ENCODE measurements at places on chromosomes 3 and 15.
A peak's percentile ranks its signal among the peaks of the same experiment; 100 is the strongest.

- peak; percentile 53 for DNase-seq
Observed at GRCh38 chr3:67384760-67385397, 269.5 kb downstream of the SUCLG2 start.

- peak; percentile 56 for DNase-seq
Observed at GRCh38 chr3:39126532-39127071, 19.1 kb downstream of the TTC21A start.

- no peak for DNase-seq
Observed at GRCh38 chr15:80403712-80404056, 498 bp upstream of the ARNT2 start.

DNA sequence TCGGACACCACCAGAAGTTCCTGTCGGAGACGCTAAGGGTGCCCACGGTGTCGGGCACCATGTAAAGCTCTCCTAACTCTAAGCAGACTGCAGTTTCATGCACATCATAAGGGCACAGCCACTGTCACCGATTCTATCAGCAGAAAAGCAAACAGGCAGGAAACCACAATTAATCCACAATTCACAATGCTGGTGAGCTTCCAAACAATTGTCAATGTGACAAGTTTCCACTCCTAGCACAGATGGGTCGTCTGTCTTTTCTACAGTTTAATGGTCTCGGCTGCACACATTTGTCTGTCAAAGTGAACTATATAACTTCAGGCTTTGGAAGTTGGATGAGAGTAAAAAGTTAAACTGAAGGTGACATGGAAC lies 8.8 kb upstream of the OCA2 start:
- no peak for DNase-seq

DNA sequence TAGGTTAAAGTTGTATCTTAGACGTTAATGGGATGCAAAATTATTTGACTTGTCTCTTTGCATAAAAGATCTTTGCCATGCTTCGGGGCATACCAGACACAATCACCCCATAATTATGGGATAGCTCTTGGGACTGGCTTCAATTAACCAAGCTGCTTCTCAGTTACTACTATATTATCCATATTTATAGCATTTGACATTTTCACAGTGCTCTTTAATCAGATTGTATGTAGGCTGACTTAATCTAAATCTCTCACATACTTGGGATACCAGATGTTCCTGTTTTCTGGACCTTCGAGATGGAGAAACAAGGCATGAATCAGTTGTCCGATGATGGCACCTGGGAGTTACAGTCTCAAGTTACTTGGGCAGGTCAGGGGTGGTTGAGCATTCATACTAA lies 27.2 kb upstream of the ABHD17C start:
- no peak for DNase-seq

DNA sequence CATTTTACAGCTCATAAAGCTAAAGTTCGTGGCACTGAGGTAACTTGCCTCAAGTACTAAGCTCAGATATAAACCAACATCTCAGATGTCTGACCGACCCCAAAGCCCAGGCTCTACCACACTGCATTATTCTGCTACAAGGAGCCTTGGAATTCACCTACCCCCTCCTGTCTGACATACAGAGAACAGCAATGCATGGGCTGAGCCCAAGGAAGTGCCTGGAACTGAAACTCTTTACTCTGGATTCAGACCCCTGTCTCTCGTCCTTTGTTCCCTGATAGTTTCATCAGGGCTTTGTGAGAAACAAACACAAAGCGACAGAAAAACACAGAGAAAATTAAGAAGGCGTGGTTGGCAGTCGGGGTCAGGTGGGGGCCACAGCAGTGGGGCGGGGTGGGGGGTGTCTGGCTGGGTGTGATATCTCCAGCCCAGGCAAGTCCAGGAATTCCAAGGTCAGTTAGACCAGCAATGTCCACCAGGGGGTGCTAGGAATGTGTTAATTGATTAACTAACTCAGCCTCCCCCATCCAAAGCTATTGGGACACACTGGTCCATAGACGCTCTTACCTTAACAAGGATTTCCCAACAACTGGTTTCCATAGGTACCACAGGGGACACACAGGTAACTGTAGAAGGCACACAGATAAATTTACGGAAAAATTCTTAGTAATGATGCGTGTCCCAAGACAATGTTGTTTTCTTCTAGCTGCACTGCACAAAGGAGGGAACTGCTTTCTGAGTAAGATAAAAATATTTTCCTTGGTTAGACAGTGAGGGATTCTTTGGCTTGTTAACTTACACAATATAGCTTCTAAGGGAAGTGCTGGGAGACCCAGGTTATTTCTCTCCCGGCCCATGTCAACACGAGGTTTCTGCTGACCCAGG lies 18.8 kb upstream of the SSUH2 start:
- DNase-seq: peak; percentile 77

DNA sequence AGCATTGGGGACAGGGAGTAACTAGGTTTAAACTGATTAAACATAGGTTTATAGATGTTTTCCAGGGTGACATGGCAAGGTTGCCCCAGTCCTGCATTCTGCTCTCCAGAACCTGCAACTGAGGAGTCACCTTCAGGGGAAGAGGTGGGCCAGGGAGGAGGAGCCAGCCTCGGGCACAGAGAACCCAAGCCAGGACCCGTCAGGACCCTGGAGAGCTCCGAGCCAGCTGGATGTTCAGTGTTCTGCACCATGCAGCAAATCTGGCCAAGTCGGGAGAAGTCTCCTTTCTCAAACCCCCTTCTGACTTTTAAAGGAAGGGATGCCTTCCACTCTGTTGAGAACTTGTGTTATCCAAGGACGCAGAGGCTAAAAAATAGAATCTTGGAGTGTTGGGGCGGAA lies 62.1 kb upstream of the SLC6A11 start:
- DNase-seq: peak; percentile 49

DNA sequence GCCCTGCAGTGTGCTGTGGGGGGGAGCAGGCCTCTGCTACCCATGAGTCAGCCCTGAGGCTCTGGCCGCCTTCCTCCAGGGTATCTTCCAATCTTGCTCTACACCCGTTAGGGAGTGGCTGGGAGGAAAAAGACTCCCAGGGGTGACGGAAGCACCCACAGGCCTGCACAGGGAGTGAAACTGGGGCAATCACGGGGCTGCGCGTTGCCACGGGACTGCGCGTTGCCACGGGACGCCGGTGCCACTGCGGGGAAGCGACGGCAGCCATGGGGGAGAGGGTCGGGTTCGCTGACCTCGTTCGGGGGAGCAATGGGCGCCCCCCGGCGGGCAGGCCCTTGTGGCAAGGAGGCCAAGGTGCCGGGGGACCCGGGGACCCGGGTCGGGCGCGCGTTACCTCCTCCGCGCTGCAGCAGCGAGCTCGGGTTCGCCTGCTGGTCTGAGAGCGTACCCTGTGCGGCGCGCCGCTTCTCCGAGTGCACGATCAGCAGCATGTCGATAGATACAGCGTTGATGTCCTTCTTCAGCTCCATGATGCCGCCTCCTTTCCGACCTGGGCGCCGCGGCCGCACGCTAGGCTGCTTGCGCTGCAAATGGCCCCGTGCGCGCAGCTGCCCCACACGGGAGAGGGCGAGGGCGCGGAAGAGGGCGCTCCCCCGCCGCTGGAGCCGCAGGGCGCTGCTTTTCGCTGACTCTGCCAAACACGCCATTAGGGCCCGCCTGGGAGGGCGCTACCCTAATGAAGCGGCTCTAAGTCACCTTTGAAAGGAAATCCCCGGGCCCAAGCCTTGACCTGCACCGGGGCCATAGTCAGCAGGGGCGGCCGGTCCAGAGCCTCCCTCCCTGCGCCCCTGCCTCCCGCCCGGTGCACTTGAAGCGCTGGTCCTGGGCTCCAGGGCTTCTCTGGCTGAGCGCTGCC lies at the start of gene KY:
TSS of gene KY (minus strand) at position 592 of the 916 bp plus-strand sequence. CDS start at position 530, 62 bp downstream.
- no peak for DNase-seq

- DNase-seq: no peak
Observed at GRCh38 chr3:72739531-72740466, 108.4 kb downstream of the SHQ1 start.

DNA sequence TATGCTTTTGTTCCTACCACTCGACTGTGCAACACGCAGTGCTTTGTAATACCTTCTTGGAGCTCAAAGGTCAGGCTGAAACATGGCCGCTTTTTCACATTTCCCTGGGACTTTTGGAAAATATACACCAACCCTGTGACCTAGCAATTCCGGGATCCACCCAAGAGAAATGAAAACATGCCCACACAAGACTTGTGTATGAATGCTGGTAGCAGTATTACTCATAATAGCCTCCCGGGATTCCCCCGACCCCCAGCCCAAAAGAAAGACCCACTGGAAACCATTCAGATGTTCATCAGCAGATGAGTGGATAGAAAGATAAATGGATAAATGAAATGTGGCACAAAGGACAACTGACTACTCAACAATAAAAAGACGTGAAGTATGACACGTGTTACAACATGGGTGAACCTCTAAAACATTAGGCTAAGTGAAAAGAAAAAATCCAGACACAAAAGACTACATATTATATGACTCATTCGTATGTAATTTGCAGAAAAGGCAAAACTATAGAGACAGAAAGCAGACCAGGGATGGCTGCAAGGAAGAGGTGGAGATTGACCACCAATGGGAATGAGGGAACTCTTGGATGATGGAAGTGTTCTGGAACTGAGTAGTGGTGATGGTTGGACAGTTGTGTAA lies 104.1 kb downstream of the PGPEP1L start:
- DNase-seq: no peak

DNA sequence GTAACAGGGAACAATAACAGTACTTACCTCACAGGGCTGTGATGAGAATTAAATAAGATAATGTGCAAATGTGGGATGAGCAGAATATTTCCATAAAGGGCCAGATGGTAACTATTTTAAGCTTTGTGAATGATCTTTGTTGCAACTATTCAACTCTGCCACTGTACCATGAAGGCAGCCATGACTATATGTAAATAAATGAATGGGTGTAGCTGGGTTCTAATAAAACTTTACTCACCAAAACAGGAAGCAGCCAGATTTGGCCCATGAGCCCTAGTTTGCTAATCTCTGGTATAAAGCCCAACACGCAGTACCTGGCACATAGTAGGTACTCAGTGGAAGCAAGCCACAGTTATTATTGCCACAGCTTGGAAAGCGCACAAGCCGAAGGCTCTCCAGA lies 362.7 kb upstream of the PROK2 start:
- DNase-seq: no peak

- no peak for DNase-seq
Observed at GRCh38 chr15:71761649-71762048, 48.7 kb upstream of the NR2E3 start.

GRCh38 chr15:75921732-75922703 lies 18.3 kb downstream of the FBXO22 start:
- DNase-seq: peak; percentile 68

DNA sequence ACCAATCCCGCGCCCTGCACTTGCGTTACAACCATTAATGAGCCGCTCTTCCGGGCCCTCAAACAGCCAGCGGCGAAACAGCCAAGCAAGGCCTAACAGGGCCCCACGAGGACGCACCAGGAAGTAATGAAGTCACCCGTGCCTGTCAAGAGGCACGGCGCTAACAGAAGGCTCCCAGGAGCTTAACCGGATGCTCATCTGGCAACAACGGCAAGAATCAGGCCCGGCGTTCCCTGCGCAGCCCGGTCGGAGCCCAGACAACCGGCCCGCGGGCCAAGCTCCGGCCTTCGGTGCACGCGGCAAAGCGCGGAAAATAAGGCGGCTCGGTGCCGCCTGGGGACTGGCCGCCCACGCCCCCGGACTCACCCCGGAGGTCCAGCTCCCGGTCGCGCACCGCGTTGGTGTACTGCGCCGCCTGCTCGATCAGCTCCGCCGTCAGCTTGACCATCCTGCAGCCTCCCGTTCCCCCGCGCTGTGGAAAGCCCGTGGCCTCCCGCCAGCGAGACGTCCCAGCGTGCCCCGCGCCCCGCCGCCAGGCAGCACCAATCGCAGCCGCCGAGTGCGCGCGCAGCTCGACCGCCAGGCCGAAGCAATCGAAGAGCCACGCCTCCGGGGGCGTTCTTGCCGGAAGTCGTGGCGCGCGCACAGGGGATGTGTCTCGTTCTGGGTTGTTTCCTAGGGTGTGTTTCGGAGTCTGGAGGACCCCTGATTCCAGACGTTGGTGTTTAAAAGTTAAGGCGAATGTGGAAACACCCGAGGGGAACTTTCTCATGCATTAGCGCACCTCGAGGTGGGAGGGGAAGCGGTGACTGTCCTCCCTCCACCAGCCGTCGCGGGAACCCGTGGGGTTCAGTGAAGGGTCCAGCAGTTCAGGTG lies at the start of gene SNRPA1:
TSS of gene SNRPA1 (minus strand) at position 518 of the 876 bp plus-strand sequence. CDS start at position 448, 70 bp downstream.
- DNase-seq: peak; percentile 96

- no peak for DNase-seq
Observed at GRCh38 chr15:90072978-90073640, 29.2 kb downstream of the IDH2 start.
